ENCODE measurements at places on chromosomes 1 and 21.
A peak's percentile ranks its signal among the peaks of the same experiment; 100 is the strongest.

DNA sequence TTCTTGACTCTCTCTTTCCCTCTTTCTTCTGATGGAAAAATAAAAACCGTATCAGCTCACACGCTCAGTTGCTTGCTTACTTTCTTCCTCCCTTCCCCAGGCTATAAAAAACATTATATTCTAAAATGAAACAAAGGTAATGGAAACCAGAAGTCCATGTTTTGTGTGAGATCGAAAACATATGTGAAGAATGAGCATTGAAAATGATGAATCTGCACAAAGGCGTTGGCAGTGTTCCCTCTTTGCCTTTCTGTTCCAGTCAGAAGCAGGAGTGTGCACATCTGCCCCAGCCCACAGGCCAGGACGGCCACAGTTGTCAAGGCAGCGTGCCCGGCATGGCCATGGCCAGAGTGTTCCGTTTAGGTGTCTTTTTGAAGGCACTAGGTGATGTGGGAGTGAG, 185.3 kb upstream of the USP24 start:
- DNase-seq, result no peak

DNA sequence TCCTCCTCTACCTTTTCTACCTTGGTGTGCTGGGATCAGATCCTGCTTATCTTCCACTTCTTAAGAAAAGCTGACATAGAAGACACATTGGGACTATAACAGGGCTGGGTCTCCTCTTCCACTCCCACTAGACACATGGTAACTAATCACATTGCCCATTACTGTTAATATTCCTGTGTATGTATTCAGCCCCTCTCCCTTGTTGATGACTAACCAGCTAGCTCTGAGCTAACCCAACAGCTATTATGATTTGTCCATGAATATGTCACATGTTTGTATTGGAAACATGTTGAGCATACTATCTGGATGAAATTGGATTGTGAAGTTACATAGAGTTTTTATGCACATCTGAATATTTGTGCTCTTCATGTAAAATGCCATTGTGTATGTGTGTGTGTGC, 52.9 kb downstream of the MPZL1 start:
- DNase-seq, result peak; percentile 34

DNA sequence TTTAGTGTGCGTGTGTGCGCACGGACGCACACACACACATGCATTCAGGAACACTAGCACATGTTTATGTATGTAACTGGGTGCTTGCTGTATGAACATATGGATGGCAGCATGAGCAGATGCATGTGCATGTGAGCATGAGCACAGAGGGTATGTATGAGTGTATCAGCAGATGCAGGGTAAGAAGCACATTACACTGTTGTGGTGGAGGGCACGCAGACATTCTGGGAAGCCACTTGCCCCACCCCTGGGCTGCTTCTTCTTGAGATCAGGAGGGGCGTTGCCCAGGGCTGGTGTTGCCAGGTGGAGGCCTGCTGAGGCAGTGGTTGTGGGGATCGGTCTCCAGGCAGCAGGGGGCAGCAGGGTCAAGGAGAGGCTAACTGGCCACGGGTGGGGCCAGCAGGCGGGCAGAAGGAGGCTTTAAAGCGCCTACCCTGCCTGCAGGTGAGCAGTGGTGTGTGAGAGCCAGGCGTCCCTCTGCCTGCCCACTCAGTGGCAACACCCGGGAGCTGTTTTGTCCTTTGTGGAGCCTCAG, 3.9 kb upstream of the P3R3URF start:
- no peak for DNase-seq

- DNase-seq, result no peak
Observed at GRCh38 chr1:241061062-241061461, 295.9 kb downstream of the RGS7 start.

DNA sequence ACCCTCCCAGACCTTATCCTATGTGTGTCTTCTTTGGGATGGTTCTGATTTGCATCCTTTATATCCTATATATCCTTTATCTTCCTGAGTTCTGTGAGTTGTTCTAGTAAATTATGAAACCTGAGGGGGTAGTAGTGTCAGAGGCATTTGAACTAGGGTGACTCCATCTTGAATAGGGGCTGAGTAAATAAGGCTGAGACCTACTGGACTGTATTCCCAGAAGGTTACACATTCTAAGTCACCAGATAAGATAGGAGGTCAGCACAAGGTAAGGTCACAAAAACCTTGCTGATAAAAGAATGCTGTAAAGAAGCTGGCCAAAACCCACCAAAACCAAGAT, 50.6 kb downstream of the SUSD4 start:
- no peak for DNase-seq

DNA sequence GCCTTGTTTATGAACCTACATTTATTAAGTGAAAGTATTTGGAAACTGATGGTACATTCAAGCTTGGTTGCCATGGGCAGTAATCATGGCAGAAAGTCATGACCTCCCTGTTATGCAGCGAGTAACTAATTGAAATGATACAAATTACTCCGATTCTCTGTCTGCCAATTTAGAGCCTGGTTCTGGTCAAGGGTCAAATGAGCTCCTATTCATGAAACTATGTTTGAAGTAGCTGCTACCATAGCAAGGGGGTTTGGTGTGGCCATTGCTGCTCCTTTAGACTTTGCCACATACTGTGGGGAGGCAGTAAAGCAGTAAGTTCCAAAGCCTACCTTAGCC, 187.2 kb upstream of the FOXD3 start:
- no peak for DNase-seq

All from non-pigmented ciliary epithelial cell (primary cell).